ENCODE measurements at places on chromosomes 6 and 20. TPM values are rescaled to one million over a fixed set of nuclear protein-coding genes. Genes with fewer than 3 reads are reported as not detected.

DNA sequence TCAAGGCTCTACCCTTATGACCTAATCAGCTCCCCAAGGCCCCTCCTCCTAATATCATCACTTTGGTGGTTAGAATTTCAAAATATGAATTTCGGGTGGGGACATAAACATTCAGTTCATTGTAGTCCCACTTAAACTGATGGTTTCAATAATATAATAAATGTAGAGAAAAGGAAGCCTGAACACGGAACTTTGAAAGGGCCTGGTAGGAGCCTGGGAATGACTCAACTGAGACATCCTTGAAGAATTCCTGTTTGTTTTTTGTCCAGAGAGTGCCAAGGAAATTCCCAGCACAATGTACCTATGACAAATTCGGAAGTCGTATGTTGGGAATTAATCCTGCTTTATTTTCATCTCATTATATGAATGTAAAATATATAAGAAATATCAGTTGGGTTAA is 457.9 kb downstream of the PLCB1 start:
- DNase-seq = no peak

GRCh38 chr6:19918436-19918835 is 81.3 kb downstream of the ID4 start:
- DNase-seq = no peak

Gene MLIP
- not detected for polyA plus RNA-seq

Gene PDE7B
- 6.3 TPM for polyA plus RNA-seq

Gene CCN6
- polyA plus RNA-seq = not detected

Gene TBXT
- polyA plus RNA-seq = not detected

Gene UBE2C
- 212 TPM for polyA plus RNA-seq

- DNase-seq = no peak
These were observed 56.1 kb downstream of the FILIP1 start for GRCh38 chr6:75437421-75437891.

- no peak for DNase-seq
These were observed 6.2 kb downstream of the NR2E1 start for GRCh38 chr6:108171918-108172516.

DNA sequence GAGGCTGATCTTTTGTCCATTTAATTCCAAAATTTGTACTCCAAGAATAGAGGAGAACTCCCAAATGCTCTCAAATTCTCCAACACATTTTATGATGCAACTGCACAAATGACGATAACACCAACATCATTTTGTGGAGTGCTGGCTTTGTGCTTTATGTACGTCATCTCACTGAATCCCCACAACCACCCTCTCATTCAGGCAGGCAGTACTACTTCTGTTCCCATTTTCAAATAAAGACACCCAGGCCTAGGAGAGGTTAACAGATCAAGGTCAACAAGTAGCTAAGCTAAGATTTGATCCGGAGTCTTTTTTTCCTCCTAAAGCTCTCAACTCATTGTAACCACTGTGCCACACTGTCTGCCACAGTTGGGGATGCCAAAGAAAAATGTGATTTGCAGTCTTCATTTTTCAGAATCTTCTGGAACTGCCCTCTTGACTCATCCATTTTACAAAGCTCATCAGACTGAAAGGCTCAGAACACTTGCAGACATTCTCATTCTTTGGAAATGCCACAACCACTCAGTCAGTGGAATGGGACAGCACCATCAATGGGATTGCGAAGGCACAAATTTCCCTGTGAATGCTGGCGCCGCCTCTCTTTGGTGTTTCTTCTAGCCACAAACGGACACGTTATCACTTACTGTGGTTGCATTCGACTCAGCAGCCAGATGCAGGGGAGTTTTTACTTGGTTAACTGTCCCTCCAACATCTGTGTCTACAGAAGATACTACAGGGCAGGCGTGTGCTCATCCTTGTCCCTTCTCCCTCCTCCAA is 184.4 kb downstream of the GJA10 start:
- no peak for DNase-seq

DNA sequence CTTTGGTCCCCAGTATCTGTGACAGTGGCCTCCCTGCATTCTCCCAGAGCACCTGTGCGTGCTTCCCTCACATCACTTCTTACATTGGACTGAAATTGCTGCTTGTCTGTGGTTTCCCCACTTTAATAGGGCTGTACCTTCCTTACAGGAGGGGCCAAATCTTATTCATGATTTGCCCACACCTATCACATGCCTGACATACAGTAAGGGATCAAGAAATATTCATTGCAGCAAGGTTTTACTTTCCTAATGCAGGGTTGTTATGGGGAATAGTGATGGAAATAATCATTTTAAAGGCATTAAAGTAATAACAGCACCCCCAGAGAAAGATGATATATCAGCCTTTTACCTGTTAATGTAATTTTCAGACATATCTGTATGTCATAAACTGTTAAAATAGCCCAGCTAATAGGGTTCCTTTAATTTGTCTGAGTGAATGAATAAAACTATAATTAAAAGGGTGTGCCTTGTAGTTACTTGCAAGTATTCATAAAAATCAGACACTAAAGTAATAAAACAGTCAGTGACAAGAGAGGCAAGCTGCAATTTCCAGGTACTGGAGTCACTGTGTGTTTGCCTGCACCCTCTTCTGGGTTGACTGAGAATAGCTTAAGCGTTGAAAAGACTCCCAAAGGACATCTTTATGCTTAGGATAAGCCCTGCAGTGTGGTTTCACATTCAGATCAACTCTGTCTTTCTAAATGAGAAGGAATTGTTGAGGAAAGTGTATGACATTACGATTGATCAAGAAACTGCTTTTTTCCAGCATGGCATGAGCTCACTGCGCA is 182.7 kb downstream of the PHACTR1 start:
- no peak for DNase-seq

Gene CTAGE9
- not detected for polyA plus RNA-seq
